ENCODE measurements at places on chromosomes 12 and 14. TPM values are rescaled to one million over a fixed set of nuclear protein-coding genes. Genes with fewer than 3 reads are reported as not detected.

DNA sequence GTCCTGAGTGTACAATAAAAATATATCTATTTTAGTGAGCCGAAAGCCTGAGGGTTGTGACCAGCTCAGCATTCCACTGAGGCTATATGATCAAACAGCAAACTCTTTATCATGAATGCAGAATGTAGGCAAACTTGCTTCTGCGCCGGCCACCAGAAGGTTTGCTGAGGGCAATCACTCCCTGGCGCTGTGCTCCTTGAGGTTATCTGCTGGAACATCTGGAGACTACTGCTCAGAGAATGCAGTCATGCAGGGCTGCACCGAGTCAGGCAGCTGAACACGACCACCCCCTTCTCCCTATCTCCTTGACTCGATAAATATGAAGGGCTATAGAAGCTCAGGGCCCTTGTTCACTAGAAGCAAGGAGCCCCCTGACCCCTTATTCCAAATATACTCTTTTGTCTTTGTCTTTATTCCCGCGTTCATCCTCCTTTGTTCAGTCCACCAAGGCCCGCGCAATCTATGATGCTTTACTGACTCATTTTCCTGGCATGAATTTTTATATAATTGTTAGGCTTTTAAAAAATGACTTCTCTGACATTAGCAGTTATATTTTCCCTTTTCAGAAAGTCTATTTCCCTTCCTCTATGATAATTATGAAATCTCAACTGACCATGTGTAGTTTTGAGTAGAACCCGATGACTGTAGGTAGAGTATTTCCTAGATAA is 1089.3 kb downstream of the SLC16A7 start:
- DNase-seq: no peak

DNA sequence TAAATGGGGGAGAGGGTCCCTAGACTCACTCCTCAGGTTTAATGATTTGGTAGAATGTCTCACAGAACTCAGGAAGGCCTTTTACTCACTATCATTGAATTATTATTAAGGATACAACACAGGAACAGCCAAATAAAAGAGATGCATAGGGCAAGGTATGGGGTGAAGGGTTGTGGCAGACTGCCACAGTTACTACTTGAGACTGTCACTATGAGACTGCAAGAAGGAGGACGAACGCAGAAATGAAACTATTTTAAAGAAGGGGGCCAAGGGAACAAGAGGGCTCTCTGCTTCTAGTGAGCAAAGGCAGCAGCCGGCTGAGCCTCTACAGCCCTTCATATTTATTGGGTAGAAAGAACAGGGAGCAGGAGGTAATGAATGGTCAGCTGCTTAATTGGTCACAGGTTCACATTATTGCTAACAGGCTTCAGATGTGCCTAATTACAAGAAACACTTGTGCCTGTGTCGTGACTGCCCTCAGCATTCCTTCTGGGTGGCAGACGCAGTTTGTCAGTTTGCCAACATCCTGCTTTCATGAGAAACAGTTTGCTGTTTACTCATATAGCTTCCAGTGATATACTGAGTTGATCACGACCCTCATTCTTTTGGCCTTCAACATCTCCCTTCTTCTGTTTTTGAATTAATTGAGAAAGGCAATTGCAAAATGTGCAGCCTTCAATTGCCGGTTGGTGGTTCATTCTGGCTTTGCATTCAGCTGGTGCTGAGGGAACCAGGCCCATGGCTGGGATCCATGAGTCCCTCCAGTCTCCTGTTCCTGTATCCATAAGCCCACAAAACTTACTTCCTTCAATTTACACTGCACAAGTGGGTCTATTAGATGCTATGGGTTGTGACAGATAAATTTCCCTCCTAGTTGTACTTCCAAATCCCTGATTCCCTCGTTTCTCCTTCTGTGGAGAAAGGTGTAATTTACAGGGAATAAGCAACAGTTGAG is 82.8 kb upstream of the PLEKHG7 start:
- DNase-seq: no peak

- DNase-seq: peak; percentile 44
Observed at GRCh38 chr12:27779920-27780611, at the start of the genes KLHL42 and MANSC4. TSS of gene KLHL42 (plus strand) at chr12:27780233. CDS start at chr12:27780331, 98 bp downstream. TSS of gene MANSC4 (minus strand) at chr12:27780236. CDS start at chr12:27771276, 8,960 bp downstream.

DNA sequence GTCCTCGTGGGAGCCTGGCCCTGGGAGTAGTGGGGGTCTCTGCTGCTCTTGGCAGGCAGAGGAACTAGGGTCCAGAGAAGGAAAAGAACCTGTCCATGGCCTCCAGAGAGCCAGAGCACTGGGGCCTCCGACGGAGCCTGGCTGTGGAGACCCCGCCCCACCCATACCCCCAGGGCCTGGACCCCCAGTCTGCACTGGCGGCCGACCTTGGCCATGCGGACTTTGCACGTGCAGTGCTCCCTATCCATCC is 1.1 kb downstream of the BEGAIN start:
- no peak for DNase-seq

- DNase-seq: no peak
Observed at GRCh38 chr12:5792343-5792742, 152.7 kb downstream of the ANO2 start.

The CD27 gene
- 2.5 TPM for polyA plus RNA-seq

The FSCB gene
- not detected for polyA plus RNA-seq

Measured in left renal cortex interstitium (tissue), 4 donors.